ENCODE measurements at places on chromosomes 13 and 19.

GRCh38 chr13:112194579-112194978 lies 127.6 kb downstream of the SOX1 start:
- DNase-seq = no peak

GRCh38 chr19:55454787-55455243 lies 6.6 kb downstream of the ISOC2 start:
- DNase-seq = peak; percentile 49

- DNase-seq = no peak
Measured at GRCh38 chr19:2187159-2187558, 23.4 kb downstream of the DOT1L start.

- DNase-seq = no peak
Measured at GRCh38 chr13:64810750-64811149, 2419.4 kb downstream of the PCDH9 start.

GRCh38 chr13:29925457-29926097 lies 75.2 kb upstream of the UBL3 start:
- no peak for DNase-seq

DNA sequence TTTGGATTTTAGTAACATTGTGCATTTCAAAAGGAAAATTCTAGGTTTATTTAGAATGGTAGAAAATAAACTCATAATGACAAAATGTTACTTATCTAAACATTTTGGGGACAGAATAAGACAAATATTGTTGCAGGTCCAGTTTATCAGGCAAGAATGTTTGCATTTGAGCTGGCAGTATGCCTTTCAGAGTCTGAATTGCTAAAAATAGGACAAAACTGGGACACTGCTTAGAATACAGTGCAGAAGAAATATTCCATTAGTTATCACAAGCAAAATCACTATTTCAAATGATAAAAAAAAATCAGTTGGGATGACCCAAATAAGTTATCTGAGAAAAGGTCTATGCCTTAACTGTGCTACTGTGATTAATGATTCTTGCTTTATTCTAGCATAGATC lies 870.3 kb upstream of the MIR17HG start:
- no peak for DNase-seq

DNA sequence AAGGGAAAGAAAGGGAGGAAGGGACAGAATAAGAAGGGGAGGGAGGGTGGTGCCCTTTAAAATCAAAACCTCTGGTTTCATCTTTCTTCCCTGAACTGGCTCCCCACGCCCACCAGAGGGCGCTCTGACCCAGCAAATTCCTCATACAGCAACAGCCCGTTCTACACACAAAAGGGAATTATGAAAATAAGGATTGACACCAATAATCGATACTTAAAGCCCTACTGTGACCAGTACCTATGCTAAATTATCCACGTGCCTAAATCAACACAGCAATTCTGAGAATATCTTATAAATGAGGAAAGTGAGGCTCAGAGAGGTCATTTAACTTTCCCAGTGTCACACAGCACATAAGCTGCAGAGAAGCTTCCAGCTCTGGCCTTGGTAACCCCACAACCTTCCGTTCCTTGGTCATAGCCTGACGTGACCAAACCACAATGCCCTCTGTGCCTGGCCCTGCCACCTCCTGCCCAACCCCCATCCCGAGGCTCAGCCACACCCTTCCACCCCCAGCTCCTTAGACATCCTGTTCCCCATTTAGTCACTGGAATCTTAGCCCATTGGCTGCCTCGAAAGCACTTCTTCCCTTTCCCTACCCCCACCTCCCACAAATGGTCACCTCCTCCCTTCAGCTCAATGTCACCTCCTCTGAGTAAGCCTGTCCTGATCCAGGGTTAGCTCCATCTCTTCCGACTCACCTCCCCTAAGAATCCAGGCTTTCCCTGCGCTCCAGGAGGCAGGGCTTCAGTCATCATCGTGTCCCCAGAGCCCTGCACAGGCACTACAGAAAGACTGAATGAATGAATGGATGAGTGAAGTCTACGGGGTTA lies 34.2 kb upstream of the PNMA8B start:
- DNase-seq = peak; percentile 78

GRCh38 chr13:99916366-99917103 lies 55.0 kb downstream of the ZIC5 start:
- DNase-seq = peak; percentile 58

GRCh38 chr13:77579959-77580358 lies 44.5 kb downstream of the SCEL start:
- DNase-seq = no peak

GRCh38 chr13:66033924-66034323 lies 1196.2 kb downstream of the PCDH9 start:
- no peak for DNase-seq

DNA sequence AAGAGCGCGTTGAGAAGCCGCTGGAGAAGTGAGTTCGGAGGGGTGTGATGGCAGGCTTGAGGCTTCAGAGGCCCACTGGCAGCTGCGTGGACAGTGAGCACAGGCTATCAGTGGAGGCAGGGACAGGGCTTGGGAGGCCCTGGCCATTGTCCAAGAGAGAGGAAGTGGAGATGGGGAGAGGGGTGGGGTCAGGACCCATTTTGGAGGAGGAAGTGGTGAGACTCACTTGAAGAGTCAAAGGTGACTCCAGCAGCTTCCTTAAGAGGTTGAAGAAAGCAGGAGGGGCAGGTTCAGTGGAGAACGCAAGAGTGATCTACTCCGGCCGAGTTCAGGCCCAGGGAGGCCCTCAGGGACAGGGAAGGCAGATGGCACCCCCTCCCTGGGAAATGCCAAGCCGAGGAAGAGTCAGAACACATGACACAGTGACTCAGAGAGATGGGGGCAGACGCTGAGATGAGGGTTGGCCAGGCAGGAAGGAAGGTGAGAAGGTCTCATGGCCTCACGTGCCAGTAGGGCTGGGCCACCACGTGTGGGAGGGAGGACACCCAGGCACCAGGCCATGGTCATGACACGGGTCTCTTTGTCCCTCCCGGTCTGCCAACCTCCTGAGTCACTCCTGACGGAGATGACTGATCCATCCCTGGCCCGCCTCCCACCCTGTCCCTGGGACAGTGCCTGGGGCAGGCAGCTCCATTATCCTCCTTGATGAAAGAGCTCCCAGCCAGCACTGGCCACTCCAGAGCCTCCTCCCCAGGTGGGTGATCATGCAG lies 10.1 kb upstream of the CD22 start:
- no peak for DNase-seq

DNA sequence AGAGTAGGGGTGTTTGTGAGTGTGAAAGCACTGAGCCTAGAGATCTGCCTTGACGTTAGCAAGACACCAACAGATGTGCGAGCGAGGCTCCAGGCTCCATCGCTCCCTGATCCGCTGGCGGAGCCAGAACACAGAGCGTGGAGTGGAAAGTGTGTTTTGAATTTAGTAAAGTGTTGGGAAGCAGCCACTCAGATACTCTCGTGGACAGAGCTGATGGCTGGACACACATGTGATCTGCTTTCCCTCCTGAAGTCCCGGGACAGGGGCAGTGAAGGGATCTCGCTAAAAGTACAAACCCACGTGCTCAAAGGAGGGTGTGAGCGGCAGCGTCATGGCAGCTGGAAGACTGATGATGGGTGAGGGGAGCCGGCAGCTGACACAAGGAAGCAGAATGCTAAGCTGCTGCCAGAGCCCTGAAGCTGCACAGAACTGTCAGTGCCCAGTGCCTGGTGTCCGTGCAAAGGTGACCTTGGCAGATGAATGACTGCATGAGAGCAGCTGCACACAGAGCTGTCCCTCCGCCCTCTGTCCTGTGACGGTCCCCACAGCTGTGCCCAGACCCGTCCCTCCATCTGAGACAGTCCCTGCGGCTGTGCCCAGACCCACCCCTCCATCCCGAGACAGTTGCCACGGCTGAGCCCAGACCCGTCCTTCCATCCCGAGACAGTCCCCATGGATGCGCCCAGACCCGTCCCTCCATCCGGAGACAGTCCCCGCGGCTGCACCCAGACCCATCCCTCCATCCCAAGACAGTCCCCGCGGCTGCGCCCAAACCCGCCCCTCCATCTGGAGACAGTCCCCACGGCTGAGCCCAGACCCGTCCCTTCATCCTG lies 29.6 kb upstream of the TMEM255B start:
- DNase-seq = no peak

- DNase-seq = no peak
Measured at GRCh38 chr13:90591927-90592268, 755.6 kb upstream of the MIR17HG start.

- no peak for DNase-seq
Measured at GRCh38 chr19:29583196-29583999, 22.7 kb upstream of the POP4 start.

DNA sequence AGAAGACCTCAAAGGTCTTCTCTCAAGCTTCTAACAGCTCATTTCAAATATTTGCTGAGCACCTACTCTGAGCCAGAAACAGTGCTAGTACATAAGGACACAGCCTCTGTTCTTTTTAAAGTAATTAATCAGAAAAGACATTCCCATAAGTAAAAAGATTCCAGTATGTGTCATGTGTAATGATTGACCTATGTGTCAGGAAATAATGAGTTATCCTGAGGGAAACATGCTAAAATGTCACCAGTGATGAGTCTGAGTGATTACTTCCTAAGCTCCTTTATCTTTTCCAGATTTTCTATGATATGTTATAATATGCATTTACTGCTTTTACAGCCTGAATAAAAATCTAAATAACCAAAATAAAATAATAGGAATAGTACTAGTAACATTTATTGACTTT lies 107.6 kb downstream of the SLC25A15 start:
- DNase-seq = no peak

DNA sequence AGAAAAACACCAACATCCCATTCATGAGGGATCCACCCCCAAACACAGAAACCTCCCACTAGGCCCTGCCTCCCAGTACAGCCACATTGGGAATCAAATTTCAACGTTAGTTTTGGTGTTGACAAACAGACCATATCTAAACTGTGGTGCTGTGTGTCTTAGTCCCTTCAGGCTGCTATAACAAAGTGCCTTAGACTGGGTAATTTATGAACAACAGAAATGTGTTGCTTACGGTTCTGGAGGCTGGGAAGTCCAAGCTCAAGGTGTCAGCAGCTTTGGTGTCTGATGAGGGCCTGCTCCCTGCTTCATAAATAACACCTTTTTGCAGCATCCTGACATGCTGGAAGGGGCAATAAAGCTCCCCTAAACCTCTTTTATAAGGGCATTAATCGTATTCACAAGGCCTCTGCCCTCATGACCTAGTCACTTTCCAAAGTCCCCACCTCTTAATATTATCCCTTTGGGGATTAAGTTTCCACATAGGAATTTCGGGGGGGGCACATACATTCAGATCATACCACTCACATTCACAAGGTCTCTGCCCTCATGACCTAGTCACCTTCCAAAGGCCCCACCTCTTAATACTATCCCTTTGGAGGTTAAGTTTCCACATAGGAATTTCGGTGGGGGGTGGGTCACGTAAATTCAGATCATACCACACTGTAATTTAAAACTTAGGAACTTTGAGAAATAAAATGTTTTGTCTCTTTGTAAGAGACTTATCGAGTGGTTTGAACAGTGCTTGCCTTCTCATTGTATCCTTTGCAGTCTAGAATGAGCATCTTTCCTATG lies 27.5 kb downstream of the ZNF507 start:
- no peak for DNase-seq

DNA sequence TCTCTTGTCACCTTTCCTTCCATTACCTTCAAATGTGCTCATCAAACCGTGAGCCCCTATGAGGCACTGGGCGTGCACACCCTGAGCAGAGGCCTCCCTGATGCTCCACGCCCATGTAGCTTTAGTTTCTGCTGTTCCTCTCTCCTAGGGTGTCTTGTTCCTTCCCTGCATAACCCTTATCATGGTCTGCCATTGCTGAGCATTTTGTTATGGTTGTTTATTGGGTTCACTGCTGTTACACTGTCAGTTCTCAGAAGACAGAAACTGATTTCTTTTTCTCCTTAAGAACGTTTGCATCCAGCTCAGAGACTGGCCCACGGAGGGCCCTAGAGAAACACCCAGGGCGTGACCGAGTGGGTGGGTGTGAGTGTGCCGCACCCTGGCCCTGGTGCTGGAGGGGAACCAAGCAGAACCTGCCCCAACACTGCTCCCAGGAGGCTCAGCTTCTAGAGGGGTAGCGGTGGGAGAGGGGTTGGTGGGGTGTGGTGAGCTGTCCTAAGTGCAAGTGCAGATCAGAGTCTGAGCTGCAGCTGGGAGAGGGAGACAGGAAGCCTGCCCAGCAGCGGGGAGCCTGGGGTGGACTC lies 61.4 kb upstream of the URI1 start:
- no peak for DNase-seq

GRCh38 chr19:47641891-47642485 lies 33.1 kb downstream of the BICRA start:
- DNase-seq = no peak

DNA sequence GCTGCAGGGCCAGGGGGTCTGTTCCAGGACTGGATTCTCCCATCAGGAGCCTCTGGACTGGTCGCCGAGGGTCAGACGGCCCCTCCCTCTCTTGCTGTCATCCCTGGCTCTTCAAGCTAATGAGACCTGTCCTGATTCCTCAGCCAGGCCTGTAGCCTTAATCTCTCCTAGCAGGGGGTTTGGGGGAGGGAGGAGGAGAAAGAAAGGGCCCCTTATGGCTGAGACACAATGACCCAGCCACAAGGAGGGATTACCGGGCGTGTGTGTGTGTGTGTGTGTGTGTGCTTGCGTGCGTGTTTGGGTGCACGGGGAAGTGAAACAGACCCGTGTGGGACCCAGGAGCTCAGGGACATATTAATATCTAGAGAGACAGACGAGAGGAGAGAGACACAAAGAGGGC lies 1.9 kb upstream of the CRX start:
- no peak for DNase-seq

DNA sequence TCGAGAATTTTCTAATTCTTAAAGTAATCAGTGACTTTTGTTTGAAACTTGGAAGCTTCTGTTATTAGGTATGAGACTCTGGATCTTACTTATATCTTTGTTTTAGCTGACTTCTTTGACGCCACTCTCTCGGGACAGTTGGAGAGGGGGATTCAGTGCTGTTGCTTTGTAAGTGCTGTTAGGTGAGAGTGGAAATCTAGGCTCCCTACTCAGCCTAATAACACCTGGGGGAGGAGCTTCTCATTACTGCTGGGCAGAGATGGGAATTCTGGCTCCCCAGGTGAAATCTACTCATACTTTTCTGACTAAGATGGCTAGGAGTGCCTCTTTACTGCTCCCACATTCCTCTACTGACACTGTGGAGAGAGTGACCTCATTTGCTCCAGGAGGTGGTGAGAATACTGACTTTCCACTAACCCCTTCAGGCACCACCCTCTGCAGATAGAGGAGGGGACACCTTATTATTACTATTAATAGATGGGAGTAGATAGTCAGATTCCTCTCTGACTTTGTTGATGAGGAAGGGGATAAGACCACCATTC lies 324.9 kb upstream of the SPRY2 start:
- DNase-seq = no peak
